ENCODE measurements at places on chromosomes 7 and 10.

- no peak for DNase-seq
Measured at GRCh38 chr10:16952080-16952479, 134.9 kb upstream of the RSU1 start.

GRCh38 chr7:144709066-144709465 lies 126.8 kb downstream of the TPK1 start:
- no peak for DNase-seq

- no peak for DNase-seq
Measured at GRCh38 chr7:156753630-156754029, 113.1 kb downstream of the RNF32 start.

- no peak for DNase-seq
Measured at GRCh38 chr7:74376256-74377036, 77.3 kb upstream of the GTF2IRD1 start.

- no peak for DNase-seq
Measured at GRCh38 chr10:44965651-44966097, 6.1 kb downstream of the RASSF4 start.

DNA sequence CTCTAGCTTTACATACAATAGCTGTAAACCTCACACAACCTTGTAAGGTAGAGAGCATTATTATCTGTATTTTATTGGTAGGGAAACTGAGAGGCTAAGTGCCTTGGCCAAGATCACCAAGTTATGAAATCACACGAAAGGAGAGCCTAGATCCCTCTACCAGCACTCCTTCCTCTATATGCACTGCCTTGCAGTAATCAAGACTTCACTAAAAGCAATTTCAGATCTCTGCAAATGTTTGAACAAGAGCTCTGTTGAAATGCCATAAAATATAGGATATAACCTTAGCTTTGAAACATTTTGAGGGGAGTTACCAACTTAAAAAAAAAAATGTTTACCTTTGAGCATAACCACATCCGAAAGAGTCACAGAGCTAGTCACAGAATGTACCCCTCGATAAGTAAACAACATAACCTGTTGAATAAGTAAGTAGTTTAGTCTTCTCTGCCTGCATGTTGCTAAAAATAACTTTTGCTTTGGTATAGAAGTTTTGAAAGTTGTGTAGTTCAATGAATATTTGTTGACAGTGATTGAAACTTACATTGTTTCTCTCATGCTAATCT lies 709.4 kb downstream of the AUTS2 start:
- no peak for DNase-seq

- no peak for DNase-seq
Measured at GRCh38 chr10:86063341-86063740, 303.3 kb downstream of the GRID1 start.

Measured in T-helper 1 cell (primary cell).